Globus pallidus (tissue), 1 donor: ENCODE measurements at places on chromosomes 6 and 20.
A peak's percentile ranks its signal among the peaks of the same experiment; 100 is the strongest.

DNA sequence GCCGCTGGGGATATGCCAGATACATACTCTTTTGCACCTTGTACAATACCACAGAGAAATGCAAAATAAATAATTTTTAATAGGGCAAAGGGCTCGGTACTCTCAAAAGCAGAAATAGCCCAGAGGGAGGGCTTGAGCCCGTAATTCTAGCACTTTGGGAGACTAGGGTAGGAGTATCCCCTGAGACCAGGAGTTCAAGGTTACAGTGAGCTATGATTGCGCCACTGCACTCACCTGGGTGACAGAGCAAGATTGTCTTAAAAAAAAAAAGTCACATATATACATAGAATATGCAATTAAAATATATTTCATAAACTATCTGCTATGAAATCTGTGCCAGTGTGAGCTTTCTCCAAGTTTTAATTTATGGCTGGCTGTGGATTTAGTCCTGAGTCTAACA is 818 bp upstream of the TRMT11 start:
- no peak for DNase-seq

DNA sequence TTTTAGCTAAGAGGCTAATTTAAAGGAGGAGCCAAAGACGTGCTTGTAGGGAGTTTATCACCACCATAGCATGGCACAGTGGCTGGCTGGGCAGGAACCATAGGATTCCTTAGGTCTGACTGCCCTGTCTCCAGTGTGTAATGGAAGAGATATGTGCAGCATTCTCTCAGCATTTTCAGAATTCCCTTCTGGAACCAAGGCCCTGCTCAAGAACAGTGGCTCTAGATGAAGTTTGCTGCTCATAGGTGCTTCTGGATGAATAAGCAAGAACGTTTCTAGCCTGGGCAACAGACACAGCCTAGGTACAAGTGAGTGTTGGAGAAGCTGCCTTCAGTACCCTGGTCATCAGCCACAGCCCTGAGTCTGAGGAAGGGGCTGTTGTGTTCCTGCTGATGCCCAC is 69.1 kb downstream of the LCA5 start:
- no peak for DNase-seq

DNA sequence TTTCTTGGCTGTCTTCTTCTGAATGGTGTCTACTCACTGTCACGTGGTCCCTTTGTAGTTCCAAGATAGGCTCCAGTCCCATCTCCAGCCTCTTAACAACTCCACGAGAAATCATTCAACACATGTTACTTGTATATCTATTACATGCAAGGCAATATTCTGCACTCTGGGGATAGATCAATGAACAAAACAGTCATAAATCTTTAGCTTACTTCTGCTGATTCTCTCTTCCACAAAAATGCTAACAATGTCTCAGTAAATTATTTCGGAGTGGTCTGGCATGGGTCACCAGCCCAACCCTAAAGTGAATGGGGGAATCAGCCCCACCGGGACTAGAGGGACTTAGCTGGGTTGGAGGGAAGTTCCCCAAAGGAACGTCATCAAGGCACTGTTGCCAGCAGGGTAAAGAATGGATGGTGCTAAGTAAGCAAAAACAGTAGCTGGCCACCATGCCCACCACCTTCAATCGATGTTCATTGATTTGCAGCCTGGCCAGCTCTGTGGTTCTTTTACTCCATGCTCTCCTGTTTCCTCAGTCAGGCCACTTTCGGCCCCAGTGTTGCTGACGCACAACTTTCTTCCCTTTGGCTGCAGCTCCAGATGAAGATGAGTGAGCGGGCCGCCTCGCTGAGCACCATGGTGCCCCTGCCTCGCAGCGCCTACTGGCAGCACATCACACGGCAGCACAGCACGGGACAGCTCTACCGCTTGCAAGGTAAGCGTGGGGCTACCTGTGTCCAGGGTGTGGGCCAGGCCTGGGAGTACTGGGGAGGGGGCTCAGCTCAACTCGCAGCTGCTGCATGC is 167.7 kb downstream of the DOK5 start:
- DNase-seq, result no peak

- no peak for DNase-seq
These were observed 44.8 kb upstream of the EMILIN3 start for GRCh38 chr20:41411391-41411847.

DNA sequence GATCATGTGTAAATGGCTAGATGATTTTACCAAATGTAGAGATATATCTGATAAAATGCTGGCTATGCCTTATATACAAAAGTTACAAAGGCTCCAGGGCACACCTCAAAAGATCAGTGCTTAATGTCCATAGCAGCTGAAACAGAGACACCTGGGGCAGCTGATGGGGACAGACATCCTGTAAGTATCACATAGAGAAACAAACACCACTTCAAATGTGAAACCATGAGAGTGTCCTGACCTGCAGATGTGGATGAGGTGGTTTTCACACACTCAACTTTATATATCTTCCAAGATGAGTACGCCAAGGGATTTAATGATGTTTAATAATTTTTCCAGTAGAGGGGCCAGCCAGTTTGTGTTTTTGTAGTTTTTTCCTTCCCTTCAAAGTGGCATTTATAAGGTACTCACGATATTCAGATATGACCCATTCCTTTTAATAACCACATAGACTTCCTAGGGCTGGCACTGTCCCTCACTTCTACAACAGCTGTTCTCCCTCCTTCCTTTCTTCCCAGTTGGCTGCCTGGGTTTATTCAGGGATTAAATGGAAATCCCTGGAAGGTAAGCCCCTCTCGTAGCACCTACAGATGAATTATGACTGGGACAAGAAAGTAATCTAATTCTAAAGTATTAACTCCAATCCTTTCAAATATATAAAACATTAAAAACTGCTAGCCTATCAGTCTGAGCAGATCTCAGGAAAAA is 50.3 kb upstream of the MCM9 start:
- DNase-seq, result no peak

GRCh38 chr6:155894758-155895157 is 439.1 kb upstream of the NOX3 start:
- no peak for DNase-seq

GRCh38 chr6:74069089-74069581 is 373.1 kb downstream of the CD109 start:
- no peak for DNase-seq

- DNase-seq, result no peak
These were observed 224.8 kb downstream of the GRM1 start for GRCh38 chr6:146253691-146254090.

- DNase-seq, result peak; percentile 34
These were observed 135.9 kb downstream of the TMEM242 start for GRCh38 chr6:157187182-157188083.

DNA sequence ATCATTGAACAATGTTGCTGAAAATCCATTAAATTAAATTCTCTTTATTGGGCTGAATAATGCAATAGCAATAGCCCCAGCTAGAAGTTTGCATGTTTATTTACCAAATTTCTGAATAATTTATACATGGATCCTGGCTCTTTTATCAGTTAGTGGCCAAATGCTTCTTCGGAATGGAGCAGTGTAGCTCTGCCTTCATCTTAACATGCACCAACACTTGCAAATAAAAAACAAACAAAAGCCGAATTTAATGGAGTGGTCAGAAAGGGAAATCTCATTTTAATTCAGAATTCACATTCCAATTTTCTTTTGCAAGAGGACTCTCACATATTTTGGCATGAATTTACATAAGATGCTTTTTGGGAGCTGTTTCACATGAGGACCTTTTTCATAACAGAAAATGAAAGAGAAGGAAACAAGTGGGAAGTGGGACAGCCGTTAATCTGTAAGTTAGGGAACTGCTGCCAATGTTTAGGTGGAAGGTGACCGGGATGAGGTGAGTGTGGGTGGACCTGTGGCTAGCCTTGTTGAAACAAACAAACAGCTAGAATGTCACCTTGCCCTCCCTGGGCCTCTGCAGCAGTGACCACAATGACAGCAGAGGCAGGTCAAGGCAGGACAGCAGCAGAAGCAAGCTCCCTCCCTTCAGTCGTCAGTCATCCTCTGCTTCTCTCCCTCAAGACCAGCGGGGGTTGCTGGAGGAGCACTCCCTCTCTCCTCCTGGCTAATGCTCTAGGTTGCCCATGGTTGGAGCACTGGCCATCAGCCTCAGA is 73.2 kb downstream of the INSM1 start:
- DNase-seq, result no peak
